ENCODE measurements at places on chromosomes 6 and 20.

GRCh38 chr6:126172131-126172530, 167.8 kb upstream of the CENPW start:
- DNase-seq = no peak

GRCh38 chr6:33771146-33772081, 17.5 kb downstream of the LEMD2 start:
- peak; percentile 97 for DNase-seq

DNA sequence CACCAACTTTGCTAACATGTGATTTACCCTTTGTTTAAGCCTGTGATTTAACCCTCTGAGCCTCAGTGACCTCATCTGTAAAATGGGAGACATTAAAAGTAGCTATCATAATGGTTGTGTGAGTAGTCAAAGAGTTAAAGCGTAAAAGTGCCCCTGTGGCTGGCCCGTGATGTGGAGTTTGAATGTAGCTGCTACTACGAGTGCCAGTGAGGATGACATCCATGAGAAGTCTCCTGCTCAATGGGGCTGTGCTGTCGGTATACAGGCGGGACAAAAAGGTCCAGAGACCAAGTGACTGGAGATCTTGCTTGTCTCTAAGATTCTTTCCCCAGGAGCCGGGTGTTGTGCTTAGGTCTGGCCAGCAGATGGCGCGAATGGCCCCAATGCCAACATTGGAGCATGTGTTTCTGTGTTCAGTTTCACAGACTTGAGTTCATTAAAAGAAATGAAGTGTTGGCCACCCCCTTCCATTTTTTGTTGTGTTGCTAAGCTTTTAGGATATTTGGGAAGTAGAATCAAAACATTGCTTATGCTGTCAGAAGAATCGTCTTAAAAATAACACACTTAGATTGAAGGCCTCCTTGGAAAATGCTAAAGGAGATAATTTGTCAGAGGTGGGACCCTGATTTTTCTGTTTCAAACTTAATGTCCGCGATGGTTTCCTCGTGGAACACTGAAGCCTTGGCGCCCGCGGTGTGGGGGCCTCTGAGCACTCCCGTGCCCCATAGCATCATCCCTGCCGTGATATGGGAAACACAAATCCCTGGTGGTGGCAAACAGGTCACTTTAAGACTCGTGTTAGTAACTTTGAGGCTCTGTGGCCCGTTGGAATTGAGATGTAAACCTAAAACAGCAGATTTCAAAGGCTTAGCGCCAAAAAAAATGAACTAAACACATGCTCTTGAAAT, 9.3 kb upstream of the RBM38 start:
- DNase-seq = peak; percentile 43

- DNase-seq = no peak
Measured at GRCh38 chr6:144094731-144095133, 641 bp downstream of the SF3B5 start.

DNA sequence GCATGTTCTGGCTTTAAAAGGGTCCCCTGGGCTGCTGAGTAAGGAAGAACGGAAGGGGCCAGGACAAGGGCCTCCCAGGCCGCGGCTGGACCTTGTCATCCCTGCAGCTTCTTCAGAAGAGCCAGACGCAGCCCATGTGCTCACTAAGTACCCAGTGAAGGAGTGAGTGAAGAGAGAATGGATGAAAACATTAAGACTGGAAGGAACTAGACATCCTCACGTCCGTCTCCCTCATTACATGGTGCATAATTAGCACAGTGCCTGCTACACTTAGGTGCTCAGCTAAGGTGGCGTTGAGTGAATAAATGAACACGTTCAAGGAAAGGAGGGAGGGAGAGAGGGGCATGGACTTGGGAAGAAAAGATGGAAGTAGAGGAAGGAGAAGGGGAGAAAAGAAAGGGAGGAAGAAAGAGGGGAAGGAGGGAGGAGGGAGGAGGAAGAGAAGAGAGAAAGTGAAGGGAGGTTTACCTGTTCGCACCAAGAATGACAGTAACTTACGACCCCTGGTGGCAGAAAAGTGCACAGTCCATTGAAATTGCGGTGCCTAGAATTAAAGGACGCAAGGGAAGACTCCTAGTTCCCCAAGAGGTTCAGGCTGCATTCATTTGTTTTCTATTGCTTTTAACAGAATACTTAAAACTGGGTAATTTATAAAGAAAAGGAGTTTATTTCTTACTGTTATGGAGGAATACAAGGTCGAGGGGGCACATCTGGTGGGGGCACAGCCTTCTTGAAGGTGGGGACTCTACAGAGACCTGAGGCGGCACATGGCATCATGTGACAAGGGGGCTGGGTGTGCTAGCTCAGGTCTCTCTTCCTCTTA, 8.0 kb downstream of the TP53RK start:
- no peak for DNase-seq

- no peak for DNase-seq
Measured at GRCh38 chr6:20574355-20574754, 40.1 kb downstream of the CDKAL1 start.

- no peak for DNase-seq
Measured at GRCh38 chr6:136890986-136891385, 31.1 kb upstream of the SLC35D3 start.

GRCh38 chr20:23091721-23092383, 5.7 kb upstream of the CD93 start:
- DNase-seq = no peak

GRCh38 chr6:5178806-5179205, 81.9 kb downstream of the LYRM4 start:
- DNase-seq = no peak

DNA sequence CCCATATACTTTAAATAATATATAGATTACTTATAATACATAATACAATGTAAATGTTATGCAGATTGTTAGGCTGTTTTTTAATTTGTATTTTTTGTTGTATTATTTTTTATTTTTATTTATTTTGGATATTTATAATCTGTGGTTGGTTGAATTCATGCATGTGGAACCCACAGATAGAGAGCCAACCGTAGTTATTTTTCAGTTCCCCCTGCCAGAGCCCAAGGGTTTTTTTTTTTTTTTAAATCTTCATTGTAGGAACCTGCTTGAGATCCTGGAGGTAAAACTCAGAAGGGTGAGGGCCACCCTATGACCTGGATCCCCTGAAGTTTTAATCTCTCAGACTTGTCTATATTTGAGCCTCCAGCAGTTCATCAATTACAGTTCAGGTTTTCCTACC, 133.2 kb downstream of the B3GAT2 start:
- no peak for DNase-seq

- no peak for DNase-seq
Measured at GRCh38 chr6:37105148-37106050, 64.6 kb upstream of the PIM1 start.

- no peak for DNase-seq
Measured at GRCh38 chr6:166933396-166933795, 23.0 kb downstream of the RNASET2 start.

GRCh38 chr6:66068033-66068432, 361.0 kb upstream of the EYS start:
- no peak for DNase-seq

DNA sequence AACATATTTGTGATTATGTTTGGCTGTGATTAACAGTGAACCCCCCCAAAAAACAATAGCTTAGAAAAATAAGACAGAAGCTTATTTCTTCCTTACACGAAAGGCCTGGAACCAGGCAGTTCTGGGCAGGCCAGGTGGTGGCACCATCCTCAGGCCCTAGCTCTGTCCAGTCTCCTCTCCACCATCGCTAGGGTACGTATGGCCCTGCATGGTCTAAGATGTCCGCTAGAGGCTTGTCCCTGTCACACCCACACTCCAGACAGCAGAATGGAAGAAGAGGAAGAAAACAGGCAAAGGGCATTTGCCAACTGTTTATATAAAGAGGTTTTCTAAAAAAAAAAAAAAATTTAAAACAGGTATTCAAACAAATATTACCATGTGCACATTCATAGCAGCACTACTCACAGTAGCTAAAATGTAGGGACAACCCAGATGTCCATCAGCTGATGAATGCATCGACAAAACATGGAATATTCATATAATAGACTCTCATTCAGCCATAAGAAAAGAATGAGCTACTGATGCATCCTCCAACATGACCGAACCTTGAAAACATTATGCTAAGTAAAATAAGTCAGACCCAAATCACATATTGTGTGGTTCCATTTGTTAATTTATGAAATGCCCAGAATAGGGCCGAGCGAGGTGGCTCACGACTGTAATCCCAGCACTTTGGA, 6.7 kb downstream of the TGM3 start:
- DNase-seq = no peak

DNA sequence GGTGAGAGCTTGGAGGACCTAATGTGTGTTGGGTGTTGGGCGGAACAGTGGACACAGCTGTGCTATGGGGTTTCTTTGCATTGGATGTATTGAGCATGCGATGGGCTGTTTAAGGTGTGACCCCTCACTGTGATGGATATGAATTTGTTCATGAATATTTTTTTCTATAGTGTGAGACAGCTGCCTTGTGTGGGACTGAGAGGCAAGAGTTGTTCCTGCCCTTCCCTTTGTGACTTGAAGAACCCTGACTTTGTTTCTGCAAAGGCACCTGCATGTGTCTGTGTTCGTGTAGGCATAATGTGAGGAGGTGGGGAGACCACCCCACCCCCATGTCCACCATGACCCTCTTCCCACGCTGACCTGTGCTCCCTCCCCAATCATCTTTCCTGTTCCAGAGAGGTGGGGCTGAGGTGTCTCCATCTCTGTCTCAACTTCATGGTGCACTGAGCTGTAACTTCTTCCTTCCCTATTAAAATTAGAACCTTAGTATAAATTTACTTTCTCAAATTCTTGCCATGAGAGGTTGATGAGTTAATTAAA, 3.0 kb downstream of the HLA-A start:
- DNase-seq = no peak

- no peak for DNase-seq
Measured at GRCh38 chr6:14811775-14812428, 434.0 kb upstream of the JARID2 start.

- DNase-seq = no peak
Measured at GRCh38 chr20:4067600-4068261, 52.4 kb upstream of the RNF24 start.

GRCh38 chr6:129104131-129104530, 221.2 kb downstream of the LAMA2 start:
- DNase-seq = peak; percentile 56

GRCh38 chr6:115573861-115574260, 486.8 kb downstream of the FRK start:
- no peak for DNase-seq

DNA sequence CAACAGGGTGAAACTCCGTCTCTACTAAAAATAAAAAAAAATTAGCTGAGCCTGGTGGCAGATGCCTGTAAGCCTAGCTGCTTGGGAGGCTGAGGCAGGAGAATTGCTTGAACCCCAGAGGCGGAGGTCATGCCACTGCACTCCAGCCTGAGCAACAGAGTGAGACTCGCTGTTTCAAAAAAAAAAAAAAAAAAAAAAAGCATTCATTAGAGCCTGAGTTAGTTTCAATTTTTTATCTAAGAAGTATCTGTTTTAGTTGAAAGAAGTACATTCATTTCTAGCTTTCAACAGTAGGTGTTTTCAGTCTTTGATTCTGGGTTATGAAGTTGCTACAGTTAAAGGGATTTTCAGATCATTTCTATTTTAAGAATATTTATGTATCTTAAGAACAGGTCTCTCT, 42.2 kb downstream of the ZNF292 start:
- no peak for DNase-seq

GRCh38 chr6:69796073-69796641, 653 bp downstream of the LMBRD1 start:
- peak; percentile 3 for DNase-seq

- no peak for DNase-seq
Measured at GRCh38 chr6:100336876-100337275, 127.8 kb downstream of the SIM1 start.

GRCh38 chr6:89264296-89264695, 47.1 kb upstream of the GABRR1 start:
- no peak for DNase-seq

- no peak for DNase-seq
Measured at GRCh38 chr6:87700397-87701343, 1.4 kb downstream of the AKIRIN2 start.

GRCh38 chr6:5513408-5513807, 252.1 kb downstream of the FARS2 start:
- no peak for DNase-seq

GRCh38 chr6:41352907-41353306, 17.5 kb downstream of the NCR2 start:
- DNase-seq = no peak

- DNase-seq = no peak
Measured at GRCh38 chr6:52253494-52253893, 9.2 kb upstream of the IL17F start.

DNA sequence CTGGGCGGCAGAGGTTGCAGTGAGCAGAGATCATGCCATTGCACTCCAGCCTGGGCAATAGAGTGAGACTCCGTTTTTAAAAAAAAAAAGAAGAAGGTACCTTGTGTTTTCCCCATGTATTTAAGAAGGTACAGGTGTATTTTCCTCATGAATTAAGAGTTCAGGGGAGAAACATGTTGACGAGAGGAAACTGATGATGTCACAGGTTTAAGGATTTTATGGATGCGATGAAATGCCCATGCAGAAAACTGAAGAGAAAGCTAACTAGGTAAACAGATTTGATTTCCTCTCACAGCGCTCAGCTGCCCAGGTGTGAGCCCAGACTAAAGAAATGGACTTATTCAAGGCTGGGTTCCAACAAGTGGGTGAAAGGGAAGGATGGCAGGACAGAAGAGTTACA, 38.4 kb upstream of the SOX4 start:
- no peak for DNase-seq

- no peak for DNase-seq
Measured at GRCh38 chr6:25450469-25451198, 171.5 kb downstream of the CARMIL1 start.

DNA sequence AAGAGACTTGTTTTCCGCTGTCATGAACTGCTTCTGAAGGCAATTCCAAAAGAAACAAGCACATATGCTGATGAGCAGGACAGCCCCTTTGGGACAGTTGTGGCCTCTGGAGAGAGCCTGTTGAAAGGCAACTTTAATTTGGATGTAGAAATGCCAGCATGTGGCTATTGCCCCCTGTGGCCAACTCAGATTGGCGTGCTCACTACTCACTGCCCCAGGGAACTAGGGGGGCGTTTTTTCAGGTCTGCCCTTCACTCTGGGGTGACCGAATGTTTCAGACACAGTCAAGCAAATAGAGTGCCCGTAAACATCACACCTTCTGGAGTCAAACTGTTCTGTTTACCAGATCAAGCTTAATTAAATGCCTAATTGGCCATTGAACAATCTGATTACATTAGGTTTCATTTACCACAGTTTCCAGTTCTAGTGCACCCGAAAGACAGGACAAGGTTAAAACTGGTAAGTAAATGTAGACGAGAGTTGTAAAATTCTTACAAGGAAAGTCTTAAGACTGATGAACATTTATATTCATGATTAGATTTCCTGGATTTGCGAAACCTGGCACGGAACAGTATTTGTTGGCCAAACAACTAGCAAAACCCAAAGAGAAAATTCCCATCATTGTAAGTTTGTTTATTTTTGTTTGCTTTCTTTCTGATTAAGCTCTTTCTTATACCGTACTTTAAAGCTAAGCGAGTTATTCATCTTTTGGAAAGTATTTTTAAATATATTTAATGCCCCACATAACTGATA, 75.9 kb upstream of the SYNJ2 start:
- DNase-seq = no peak

DNA sequence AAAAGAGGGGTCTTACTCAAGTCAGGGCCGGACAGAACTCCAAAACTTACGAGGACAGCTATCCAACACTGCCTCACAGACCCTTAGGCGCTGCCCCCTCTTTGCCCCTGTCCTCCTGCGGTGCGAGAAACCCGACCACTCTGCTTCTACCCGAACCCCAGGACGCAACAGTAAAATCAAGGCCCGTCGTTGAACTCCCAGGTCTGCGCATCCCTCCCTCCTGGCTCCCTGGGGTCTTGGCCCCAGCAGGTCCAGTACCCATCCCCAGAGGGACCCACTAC, 6.4 kb downstream of the OLIG3 start:
- DNase-seq = no peak

GRCh38 chr20:8413691-8414090, 281.6 kb downstream of the PLCB1 start:
- no peak for DNase-seq
